ENCODE measurements at places on chromosomes 5 and 9. TPM values are rescaled to one million over a fixed set of nuclear protein-coding genes. Genes with fewer than 3 reads are reported as not detected.

SH2D3C gene
- total RNA-seq = 1.3 TPM

PTGS1 gene
- total RNA-seq = 1.0 TPM

NEURL1B gene
- 3.6 TPM for total RNA-seq

CDX1 gene
- total RNA-seq = 0.22 TPM

LRRC19 gene
- not detected for total RNA-seq

ORM1 gene
- total RNA-seq = 4.4 TPM

PRLR gene
- total RNA-seq = 2.5 TPM

MED10 gene
- total RNA-seq = 35.3 TPM

IFNA13 gene
- not detected for total RNA-seq

ABO gene
- 0.31 TPM for total RNA-seq

HACD4 gene
- total RNA-seq = 0.59 TPM

AJM1 gene
- total RNA-seq = 1.8 TPM

MCTP1 gene
- total RNA-seq = 3.0 TPM

GRM6 gene
- not detected for total RNA-seq

ITGA1 gene
- 2.8 TPM for total RNA-seq

PRUNE2 gene
- total RNA-seq = 9.7 TPM

C7 gene
- total RNA-seq = 0.52 TPM

NKD2 gene
- total RNA-seq = 7.7 TPM

SLC4A9 gene
- not detected for total RNA-seq

COL15A1 gene
- not detected for total RNA-seq

PRELID2 gene
- total RNA-seq = 13.2 TPM

PITX1 gene
- not detected for total RNA-seq

DDX4 gene
- not detected for total RNA-seq

TYRP1 gene
- total RNA-seq = not detected

SPINK7 gene
- total RNA-seq = not detected

PCDHA1 gene
- 0.61 TPM for total RNA-seq

ATG10 gene
- total RNA-seq = 8.7 TPM

INSL4 gene
- not detected for total RNA-seq

SUSD3 gene
- total RNA-seq = 9.0 TPM

KIF20A gene
- 65.2 TPM for total RNA-seq

UBTD2 gene
- total RNA-seq = 39.9 TPM

FRMPD1 gene
- 0.04 TPM for total RNA-seq

NIPAL4 gene
- total RNA-seq = not detected

ESM1 gene
- not detected for total RNA-seq

CCDC192 gene
- total RNA-seq = not detected

OTULINL gene
- 7.0 TPM for total RNA-seq

FOXD4L4 gene
- 0.26 TPM for total RNA-seq

FBP1 gene
- 1.9 TPM for total RNA-seq

Data from H9 (cell line).